ENCODE measurements at places on chromosomes 16 and 17.

DNA sequence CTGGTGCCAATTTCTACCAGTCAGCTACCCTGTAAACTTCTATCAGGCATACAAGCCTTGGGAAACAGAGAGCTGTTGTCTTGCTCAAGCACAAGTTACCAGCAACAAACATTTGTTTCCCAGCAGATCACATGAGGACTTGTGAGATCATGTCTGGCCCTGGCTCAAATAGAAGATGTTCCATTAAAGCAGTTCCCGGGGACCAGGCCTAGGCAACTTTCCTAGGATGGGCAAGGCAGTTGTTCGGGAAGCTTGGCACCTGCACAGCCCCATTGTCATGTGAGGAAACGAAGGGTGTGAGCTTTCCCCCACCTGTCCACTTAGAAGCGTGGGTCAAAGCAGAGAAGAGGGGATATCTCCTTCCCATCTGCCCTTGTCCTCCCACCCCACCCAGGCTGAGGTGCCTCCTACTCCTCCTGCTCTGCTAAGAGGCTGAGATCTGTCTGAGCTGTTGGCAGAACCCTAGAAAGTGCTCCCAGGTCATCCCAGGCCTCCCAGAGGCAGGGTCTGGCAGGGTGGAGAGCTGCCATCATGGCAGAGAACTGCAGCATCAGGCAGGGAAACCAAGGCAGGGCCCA, 11.2 kb upstream of the SLC47A2 start:
- DNase-seq = no peak

DNA sequence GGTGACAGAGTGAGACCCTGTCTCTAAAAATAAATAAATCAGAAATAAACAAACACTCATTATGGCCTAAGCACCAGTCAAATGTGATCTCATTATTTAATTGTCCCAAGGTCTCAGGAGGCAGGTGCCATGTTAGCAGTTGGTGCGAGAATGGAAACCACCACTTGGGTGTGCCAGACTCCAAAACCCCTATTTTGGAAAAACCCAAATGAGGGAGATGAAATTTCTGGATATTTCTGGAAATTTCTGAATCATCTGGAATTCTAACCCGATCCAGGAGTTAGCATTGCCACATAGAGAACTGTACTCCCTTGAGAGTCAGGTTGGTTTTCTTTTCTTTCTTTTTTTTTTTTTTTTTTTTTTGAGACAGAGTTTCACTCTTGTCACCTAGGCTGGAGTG, 264.0 kb downstream of the XYLT1 start:
- DNase-seq = no peak

GRCh38 chr17:45731459-45731858, 52.7 kb upstream of the CRHR1 start:
- no peak for DNase-seq

GRCh38 chr16:51708861-51709260, 557.8 kb upstream of the SALL1 start:
- no peak for DNase-seq

DNA sequence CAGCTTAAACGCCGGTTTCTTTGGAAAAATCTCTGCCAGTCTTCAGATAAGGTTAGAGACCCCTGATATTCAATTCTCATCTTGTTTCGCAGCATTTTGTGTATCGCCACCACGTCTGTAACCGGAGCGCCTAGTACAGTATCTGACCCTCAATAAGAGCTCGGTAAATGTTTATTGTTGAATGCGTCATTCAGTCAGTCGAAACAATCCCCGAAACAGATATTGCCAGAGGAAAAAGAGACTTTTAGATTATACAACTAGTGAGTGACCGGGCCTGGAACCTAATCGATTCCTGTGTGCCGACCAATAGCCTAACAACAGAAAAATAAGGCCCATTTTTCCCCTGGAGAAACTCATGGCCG, 626 bp downstream of the PELP1 start:
- no peak for DNase-seq

GRCh38 chr17:46097497-46097896, 95.7 kb downstream of the KANSL1 start:
- no peak for DNase-seq

- no peak for DNase-seq
Measured at GRCh38 chr16:82735186-82735585, 108.4 kb downstream of the CDH13 start.

- DNase-seq = no peak
Measured at GRCh38 chr17:32927724-32928585, at the start of gene TMEM98. TSS of gene TMEM98 (plus strand) at chr17:32928153. CDS start at chr17:32931529, 3,376 bp downstream.

GRCh38 chr16:73921295-73921694, 375.3 kb upstream of the PSMD7 start:
- DNase-seq = no peak

DNA sequence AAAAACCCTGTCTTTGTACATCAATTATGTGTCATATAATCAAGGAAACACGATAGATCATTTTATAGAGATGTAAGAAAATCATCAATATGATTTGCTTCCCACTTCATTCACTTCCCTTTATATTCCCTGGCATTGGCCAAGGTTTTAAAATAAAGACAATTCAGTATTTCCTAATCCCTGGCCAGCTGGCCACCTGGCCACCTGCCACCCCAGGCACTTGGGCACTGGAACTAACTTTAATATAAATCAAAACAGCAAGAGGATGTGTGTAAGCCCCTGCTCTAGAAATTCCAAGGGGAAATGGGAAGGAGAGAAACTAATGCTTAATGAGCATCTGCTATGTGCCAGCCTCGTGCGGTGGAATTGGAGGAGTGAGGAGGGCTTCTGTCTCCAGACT, 58.6 kb upstream of the TOB1 start:
- DNase-seq = no peak

DNA sequence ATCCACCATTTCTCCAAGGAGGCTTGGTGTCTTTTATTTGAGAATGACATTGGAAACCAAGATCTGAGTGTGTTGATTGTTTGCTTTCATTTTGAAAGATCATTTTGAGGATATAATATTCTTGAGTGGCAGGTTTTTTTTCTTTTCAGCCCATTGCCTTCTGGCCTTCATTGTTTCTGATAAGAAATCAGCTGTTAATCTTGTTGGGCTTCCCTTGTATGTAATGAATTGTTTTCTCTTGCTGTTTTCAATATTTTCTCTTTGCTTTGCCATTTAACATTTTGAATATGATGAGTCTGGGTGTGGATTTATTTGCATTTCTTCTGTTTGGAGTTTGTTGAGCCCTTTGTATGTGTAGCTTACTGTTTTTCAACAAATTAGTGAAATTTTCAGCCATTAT, 22.0 kb downstream of the PRSS54 start:
- no peak for DNase-seq

DNA sequence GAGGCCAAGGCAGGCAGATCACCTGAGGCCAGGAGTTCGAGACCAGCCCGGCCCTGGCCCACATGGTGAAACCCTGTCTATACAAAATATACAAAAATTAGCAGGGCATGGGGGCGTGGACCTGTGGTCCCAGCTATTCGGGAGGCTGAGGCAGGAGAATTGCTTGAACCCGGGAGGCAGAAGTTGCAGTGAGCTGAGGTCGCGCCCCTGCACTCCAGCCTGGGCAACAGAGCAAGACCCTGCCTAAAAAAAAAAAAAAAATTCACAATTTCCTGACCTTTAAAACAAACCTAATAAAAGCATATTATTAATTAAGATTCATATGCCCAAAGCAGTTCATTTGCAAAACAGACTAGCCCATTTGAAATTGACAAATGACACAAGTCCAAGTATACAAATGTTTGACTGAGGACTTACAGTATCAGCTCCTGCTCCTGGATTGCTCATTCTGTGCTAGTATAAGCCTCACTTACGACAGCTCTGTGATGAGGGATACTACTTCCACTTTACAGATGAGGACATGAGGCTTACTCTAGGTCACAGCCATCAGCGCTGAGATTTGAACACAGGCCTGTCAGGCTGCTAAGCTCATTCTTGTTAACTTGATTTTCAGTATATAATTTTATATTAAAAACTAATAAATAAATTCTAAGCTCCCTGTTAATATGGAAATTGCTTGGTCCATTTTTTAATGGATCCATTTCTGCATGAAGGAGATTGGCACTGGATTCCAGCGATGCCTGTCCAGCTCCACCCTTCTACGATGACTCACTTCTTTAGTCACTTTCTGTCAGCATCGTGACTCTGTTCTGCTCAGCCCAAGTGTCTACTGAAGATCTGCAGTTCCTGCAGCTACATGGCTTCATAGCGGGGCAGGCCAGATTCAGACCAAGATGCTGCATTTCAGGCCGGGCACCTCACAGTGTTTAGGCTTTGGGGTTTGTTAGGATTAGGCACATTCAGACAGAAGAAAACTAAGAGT, 88.2 kb downstream of the WDR59 start:
- DNase-seq = no peak

DNA sequence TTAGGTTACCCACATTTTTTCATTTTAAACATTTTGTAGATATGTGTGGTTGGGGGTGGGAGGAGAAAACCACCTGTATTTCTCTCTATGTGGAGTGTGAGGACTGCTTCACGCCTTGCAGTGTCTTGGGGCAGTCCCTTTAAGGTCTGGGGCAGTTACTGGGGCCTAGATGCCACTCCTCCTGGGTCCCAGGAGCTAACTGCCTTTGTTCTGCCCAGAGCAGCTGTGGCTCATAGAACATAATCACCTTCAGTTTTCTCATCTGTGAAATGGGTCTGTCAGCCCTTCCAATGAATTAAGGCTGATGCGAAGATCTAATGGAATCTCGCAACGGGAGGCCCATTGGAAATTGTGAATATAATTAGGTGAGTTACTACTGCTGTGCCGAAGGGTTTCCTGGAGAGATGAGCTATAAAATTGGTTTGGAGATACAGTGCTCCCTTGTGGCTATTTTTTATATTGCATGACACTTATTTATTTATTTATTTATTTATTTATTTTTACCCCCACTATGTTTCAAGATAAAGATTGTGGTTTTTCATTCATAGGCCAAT, 22.9 kb downstream of the DHRS7C start:
- DNase-seq = no peak

All from stimulated activated CD4-positive, alpha-beta T cell treated with anti-CD3 and anti-CD28 coated beads, Interleukin-15, amount 100 ng/mL, for 48 hours (primary cell).